Tibial artery (tissue), 4 donors: ENCODE measurements at places on chromosomes 2 and 18.

DNA sequence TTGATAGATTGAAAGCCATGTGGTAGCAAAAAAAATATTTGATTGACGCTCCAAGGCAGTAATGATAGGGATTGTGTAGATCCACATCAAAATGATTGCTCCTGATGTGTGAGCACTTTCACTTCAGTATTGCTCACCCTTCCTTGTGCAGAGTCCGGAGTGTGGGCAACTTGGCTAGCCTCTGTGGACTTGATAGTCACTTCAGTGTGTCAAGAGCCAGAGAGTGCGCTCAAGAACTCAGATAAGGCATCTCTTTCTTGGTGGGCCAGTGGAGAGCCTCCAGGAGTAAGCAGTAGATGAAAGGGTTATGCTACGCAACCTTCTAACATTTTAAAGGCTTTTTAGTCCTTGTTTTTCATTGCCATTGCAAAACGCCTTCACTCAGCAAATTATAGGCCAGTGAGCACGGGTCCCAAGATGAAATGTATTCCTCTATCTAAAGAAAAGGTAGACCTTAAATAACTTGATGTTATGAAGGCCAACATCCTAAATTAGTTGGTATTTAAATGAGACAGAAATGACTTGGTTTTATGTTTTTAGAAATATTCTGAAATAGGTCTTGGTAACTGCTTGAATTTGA lies 84.4 kb downstream of the MEIS1 start:
- no peak for DNase-seq

- DNase-seq, result no peak
These were observed 6.7 kb downstream of the CAVIN2 start for GRCh38 chr2:191839918-191840804.

DNA sequence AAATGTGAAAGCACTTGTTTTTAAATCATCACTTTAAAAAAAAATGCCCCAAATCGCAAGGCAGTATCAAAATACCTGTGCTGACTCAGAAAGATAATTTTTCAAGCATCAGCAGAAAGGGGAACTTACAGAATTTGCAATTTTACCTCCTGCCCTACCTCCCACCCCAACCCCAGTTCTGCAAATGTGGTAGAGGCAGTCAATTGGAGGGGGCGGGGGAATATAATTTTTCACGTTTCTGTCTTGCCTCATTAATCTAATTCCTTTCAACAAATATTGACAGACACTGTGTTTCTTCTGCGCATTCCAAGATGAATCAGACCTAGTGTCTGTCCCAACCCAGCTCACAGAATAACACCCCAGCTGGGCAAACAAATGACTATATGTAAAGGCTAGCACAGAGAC lies 76.8 kb downstream of the ALPK2 start:
- DNase-seq, result no peak

DNA sequence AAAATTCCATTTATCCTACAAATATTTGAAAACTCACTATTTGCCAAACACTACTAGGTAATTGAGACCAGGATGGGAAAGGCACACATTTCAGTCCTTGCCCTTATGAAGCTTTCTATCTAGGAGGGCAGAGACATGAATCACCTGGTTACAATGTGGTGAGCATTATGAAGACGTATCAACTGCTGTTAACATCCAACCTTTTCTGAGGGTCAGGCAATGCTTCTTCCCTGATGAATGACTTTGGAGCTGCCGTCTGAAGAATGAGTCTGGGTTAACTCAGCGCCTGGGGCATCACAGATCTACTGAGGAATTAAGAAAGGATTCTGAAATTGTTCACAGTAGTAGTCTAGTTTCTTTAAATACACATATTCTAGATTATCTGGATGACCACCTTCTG lies 62.1 kb upstream of the NOSTRIN start:
- DNase-seq, result no peak

GRCh38 chr2:215969131-215969841 lies 44.1 kb downstream of the MREG start:
- no peak for DNase-seq

DNA sequence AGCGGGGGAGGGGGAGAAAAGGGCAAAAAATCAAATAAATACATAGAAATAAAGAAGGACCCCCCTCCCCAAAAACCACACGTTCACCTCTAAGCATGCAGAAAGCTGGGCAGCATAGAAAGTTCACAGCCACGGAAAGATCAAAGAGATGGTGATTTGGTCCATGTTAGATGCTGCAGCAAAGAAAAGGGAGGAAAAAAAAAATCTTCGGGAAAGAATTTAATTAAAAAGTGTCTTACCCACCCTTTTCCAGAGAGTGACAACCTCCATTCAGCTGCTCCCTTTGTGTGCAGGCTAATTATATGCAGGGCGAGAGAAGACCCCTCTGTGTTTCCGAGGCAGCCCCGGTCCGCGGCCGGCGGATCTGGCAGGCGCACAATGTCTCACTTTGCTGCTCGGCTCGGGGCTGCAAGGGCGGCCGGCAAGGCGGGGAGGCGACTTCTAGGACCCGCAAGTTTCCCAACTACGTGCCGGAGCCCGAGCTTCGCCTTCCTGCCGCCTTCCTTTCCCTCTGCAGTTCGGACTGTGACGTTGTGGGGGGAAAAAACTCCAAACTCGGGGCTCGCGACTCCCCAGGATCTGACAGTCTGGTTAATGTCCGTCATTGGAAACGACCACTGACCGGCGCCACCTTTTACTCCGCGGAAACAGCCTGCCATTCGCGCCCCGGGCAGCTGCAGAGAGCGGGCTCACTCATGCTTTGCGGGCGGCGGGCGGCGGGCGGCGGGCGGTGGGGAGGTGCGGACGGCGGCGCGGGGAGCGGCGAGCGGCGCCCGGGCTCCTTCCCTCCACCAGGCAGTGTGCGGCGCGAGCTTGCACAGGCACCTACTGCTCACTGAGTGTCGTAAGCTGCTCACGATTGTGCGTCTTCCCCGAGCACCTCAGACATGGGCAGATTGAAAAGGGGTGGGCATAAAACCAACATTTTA lies at the start of gene LRRTM1:
LRRTM1 (minus strand) TSS at position 844 of the 929 bp plus-strand sequence. CDS start 933 bp downstream, outside the sequence.
- no peak for DNase-seq

DNA sequence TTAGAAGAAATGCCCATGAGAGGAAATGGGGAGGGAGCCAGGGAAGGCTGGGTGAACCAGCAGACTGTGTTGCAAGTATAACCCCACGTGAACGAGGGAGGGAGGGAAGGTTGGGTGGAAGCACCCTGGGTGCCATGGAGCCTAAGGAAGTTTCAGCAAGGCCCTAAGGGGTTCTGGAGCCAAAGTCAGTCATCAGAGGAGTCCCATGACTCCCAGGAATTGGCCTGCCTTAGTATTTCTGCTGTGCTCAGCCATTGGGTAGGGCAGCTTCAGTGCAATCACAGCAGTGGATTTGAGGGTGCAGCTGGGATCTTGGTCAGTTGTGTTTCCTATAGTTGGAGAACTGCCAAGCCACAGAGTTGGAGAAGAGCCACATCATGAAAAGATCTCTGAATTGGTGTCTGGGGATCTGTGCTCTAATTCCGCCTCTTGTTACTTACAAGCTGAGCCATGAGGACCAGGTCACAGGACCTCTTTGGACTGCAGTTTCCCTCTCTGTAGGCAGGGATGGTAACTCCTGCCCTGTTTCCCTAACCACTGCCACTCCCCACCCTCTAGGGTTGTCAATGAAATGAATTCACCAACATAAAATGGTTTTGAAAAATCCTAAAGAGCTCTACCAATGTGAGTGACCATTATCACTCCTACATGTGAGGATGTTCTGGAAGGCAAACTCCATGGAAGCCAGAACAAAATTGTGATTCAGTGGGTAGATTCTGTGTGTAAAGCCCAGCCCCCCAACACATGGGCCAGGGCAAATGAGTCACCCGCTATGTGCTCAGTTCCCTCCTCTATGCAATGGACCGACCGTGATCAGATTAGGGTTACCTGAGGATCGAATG lies 108.9 kb downstream of the CLIP4 start:
- peak; percentile 84 for DNase-seq

DNA sequence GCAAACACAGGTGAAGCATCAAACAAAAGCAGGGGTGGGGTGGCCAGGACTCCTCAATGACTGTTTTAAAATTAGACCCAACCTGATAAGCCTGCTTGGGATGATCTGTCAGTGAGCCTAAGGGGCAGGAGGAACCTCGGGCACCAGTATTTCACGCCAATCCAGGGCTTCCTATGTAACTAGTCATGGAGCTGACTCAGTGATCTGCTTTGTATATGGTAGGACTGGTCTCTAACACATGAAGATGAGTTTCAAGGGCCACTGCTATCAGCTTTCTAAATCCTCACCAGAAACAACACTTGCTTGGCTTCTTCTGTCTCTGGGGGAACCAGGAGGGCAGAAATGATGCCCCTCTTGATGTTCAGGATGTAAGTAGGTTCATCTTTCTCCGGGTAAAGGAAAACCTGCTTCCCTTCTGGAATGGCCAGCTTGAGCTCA lies 6.2 kb downstream of the APOB start:
- DNase-seq, result no peak

- DNase-seq, result no peak
These were observed 200.8 kb downstream of the TTC32 start for GRCh38 chr2:19700861-19701585.

DNA sequence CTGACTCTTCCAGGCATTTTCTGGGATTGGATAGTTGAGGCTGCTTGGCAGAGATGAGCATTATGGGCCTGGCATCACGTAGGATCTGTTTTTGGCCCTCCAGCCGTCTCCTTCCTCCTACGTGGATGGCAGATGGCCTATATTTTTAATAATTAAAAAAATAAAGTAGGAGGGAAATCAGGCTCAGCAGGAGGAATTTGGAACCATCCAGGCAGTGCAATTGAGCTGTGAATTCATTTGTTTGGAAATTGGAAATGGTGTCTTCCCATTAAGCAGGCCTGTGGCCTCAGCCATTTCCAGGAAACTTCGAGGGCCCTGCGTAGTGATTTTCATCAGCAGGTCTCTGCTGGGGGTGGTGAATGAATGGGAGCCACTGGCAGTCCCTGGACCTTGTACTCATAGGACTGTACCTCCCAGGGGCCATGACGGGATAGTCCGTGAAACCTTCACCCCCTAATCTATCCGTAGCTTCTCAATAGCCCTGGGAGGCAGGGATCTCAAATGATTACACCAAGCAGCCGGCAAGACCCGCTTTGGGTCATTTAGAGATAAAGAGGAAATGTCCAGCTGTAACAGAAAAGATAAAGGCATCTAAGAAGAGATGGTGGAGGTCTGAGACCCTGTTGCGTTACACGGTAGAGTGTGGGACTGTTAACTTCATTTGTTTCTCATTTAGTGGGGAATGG lies 73.1 kb upstream of the TNP1 start:
- no peak for DNase-seq

GRCh38 chr2:111698743-111699554 lies 185.0 kb downstream of the ANAPC1 start:
- peak; percentile 77 for DNase-seq

DNA sequence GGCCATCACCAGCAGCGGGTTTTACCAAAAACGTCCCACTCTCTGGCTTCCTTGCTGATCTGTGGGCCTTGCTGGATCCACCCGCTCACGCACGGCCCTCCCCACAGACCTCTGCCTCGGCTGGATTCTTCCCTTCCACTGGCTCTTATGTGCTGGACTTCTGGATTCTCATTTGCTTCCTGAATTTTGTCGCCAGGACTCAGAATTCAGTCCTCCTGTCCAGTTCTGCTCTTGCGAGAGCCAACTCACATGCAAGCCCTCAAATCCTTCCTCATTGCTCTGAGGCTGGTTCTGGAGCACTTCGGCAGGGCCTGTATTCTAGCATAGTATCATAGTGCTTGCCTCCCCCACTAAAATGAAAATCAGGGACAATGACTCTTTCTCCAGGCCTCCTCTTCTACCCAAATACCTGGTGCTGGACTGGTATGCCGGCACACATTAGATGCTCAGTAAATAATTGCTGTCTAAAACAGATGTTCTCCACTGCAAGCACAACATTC lies 115.5 kb downstream of the ATL2 start:
- DNase-seq, result peak; percentile 25

GRCh38 chr2:46909771-46910419 lies 5.7 kb downstream of the MCFD2 start:
- no peak for DNase-seq

GRCh38 chr2:35989503-35989902 lies 366.1 kb upstream of the CRIM1 start:
- no peak for DNase-seq

DNA sequence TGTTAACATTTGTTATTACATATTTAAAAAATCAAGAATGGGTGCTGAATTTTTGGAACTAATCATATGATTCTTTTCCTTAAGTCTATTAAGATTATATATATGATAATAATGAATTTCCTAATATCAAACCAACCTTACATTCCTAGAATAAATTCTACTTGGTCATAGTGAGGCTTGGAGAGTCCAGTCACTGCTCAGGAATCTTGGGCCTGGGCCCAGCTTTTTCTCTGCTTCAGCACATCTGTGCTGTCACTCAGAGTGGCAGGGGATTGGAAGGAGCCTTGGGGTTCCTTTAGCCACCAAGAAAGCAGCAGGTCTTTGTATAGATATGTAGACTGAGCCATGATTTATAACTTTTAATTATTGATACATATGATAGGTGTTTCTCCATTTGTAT lies 19.9 kb upstream of the ZAP70 start:
- DNase-seq, result no peak

- no peak for DNase-seq
These were observed 64.2 kb downstream of the WDR75 start for GRCh38 chr2:189505492-189505891.
